ENCODE measurements at places on chromosomes 4 and X.

- no peak for DNase-seq
Observed at GRCh38 chr4:52588771-52589591, 70.1 kb downstream of the USP46 start.

GRCh38 chr4:147361726-147362125 lies 119.2 kb upstream of the EDNRA start:
- DNase-seq: no peak

DNA sequence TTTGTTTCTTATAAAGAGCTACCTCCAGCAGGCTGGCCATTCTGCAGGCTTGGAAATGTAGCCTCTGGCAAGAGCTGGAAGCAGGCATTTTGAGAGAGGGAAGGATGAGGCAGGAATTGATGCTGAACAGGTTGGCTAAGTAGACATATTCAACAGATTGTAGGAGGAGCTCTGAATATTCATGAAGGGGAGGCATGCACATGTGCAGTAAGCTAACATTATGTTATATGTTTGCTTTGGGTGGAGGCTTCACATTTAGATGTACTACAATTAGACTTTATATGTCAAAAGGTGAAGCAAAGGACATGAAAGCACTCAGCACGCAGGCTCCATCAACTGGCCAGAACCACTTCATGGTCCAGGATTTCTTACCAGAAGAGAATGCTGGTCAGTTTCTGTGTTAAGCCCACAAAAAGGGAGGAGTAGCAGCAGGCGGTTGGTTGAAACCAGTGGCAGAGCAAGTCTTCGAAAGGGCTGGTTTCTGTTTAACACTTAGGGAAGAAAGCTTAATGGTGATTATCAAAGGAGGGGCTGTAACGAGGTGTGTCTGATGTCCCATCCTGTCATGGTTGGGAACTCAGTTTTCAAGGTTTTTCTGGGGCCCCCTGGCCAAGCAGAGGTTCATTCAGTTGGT lies 54.8 kb downstream of the FGFBP1 start:
- no peak for DNase-seq

DNA sequence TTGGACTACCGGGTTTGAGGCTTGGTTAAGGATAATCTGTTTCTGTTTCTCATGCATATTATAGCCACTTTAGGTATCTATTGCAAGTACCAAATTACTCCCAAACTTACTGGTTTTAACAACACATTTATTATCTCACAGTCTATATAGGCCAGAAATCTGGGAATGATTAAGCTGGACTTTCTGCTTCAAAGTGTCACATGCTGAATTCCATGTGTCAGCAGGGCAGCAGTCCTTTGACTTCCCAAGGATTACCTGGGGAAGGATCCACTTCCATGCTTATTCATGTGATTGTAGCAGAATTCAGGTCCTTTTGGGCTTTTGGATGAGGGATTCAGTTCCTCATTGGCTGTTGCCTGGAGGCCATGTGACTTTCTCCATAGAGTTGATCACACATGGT lies 349.0 kb upstream of the TRAM1L1 start:
- no peak for DNase-seq

DNA sequence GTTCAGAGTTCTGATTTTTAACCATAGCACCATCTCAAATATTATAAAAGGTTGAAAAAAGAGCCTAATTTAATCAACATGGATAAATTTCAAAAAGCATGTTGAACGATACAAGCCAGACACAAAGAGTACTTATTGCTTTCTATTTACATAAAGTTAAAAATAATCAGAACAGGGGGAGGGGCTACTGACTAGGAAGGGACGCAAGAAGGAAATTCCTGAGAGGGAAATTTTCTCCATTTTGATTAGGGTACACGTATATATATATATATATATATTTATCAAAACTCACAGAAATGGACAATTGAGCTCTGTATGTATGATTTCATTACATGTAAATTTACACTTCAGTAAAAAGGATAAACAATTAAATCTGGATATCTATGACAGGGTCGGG lies 482 bp upstream of the MBTPS2 start:
- no peak for DNase-seq

DNA sequence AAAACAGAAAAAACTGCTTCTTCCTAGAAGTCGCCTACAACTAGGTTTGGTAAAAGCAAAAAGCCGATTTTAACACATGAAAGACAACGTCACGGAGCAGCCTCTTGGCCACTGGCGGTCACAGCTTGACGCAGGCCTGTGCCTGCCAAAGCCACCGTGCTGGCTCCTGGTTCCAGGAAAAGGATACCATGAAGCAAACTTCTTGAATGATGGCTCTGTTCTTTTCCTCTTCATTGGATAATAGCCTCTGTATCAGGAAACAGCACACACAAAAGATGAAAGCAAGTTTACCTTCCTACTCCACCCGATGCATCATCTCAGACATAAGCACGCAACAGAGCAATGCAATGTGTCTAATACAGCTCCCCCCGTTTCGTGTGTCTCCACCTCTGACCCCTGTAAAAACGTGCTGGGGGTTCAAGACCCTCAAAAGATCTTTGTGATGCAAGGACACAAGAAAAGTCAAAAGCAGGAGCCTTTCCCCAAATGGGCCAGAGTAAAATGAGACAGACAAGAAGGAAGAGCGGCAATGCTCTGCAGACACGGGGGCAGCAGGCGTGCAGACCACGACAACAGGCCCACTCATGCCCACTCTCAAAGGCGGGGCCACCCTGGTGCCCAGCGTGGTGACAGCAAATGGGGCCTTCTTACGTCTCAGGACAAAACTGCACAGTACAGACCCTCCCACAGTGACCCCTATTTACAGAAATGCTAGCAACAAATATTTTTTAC lies 19.4 kb downstream of the GAK start:
- no peak for DNase-seq

DNA sequence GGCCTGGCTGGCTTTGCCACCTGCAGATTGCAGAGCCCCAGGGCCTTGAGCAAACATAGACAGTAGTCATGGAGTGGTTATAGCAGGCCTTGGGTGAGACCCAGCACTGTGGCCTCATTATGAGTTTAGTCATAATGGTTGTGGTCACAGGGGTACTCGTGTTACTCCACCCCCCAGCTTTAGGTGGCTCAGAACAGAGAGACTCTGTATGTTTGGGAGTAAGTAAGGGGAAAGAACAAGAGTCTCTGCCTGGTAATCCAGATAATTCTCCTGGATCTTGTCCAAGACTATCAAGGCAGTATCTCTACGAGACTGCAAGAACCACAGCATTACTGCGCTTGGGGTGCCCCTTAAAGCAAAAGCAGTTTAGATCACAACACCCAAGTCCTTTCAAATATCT lies 62.3 kb upstream of the SCRG1 start:
- no peak for DNase-seq

DNA sequence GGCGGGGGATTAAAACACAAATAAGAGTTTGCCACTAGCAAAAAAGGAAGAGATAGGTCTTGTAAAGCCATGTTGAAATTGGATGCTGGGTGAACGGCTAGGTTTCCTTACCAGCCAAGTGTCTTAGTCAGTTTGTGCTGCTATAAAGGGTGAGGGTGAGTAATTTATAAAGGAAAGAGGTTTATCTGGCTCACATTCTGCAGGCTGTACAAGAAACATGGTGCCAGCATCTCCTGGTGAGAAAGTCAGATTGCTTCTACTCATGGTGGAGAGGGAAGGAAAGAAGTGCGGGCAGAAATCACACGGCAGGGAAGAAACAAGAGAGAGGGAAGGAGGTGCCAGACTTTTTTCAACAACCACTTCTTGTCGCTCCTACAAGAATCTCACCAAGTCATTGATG lies 507.5 kb downstream of the SPOCK3 start:
- no peak for DNase-seq

DNA sequence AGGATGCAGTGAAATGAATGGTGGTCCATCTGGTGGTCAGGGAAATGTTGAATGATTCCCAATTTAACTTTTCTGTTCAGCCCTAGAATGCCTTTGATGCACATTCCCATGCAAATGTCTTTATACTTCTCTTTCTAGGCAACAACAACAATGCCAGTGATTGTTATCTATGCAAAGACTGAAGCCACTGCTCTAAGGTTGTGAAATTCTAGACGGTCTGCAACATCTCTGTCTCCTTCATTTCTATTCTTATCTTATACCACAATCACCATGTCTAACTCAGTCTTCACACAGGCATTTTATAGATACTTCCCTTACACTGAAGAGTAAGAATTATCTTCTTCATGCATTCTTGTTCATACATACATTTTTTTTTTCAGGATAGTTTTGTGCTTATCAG lies 84.5 kb downstream of the HPGD start:
- DNase-seq: no peak

DNA sequence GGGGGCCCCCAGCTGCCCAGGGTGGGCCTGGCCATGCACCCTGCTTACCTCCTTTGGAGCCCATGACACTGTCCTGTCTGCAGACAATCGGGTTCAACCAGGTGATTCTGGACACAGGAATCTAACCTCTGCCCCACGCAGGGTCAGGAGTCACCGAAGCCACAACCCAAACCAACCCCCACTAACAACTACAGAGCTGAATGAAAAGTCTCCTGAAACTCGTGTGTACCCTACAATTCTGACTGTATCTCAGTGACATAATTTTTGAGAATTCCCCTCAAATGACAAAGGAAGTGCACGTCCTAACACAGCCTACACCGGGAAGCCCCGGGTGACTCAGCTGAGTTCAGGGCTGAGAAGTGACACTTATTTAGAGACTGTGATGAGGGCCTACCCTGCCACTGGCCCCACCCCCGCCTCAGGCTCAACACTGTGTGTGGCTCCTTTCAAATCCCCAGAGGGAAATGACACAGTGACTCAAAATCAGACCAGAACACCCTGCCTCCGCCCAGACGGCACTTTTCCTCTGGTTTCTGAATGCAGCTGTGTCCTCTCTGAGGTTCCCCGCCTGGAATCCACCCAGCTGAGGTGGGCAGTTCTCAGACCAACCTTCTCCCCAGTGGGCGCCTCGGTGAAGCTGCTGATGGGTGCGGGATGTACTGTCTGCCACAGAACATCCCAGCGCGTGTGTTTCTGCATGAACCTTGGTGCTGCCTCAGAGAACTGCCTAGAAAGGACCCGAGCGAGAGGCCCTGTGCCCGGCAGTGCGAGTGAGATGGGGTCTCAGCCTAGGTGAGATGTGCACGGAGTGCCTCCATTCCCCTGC lies 9.9 kb downstream of the TNIP2 start:
- DNase-seq: peak; percentile 86

DNA sequence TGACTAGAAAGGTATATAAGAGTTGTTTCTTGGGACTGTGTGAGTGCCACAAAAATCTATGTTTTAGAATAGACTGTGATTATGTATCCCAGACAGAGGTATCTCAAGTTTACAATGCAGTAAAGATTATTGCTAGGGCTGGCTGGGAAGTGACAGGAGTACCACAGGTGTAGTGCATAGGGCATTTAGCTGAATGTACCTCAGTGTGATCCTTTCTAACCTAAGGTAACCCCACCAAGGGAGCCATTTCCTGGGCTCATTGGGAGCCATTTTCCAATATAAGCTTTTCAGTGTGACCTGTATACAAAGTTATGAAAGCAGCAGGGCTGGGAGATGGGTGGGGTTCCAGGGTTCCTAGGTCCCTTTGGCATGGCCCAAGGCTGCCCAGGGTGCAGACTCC lies 6.1 kb upstream of the LEF1 start:
- no peak for DNase-seq

GRCh38 chrX:27086237-27086636 lies 376.9 kb downstream of the PPP4R3C start:
- no peak for DNase-seq

GRCh38 chr4:185911556-185912064 lies 99.6 kb upstream of the SORBS2 start:
- no peak for DNase-seq

GRCh38 chrX:30215357-30215843 lies at the start of gene MAGEB2:
Gene MAGEB2 (plus strand): TSS chrX:30215563. CDS start chrX:30218581, 3,018 bp downstream.
- no peak for DNase-seq

- DNase-seq: no peak
Observed at GRCh38 chrX:111445485-111445884, 33.5 kb upstream of the DCX start.

DNA sequence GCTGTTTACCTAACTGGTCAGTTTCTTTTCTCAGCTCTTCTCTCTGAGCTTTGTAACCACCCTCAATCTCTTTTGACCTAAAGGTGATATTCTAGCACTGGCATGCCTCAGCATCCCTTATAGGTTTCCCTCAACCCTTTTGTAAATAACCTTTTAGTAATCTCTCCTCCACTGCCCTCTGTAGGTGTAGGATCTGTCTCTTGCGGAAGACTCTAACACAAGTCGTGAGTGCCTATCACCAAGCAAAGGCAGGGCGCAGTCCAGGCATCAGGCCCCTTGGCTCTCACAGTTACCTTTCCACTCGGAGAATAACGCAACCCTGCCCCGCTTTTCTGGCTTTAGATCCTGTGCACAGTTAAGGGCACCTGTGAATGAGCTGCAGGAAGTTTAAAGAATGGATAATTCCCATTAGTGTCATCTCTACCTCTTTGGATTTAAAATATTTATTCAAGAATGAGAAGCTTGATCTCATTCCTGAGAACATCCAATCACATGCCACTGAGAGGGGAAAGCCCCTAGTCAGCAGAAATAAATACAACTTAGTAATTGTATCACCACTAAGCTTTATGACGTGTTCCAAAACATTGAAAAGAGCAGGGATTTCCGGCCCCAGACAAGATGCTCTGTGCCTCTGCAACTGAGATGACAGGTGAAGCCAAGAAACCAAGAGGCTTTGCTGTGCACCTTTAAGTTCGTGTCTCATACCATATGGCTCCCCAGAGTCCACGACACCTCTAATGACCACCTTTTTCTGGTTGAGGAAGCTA lies 58.8 kb downstream of the SPINK2 start:
- DNase-seq: no peak

- no peak for DNase-seq
Observed at GRCh38 chr4:71586087-71586763, 197.7 kb downstream of the GC start.

GRCh38 chrX:149948016-149948415 lies 9.7 kb upstream of the EOLA2 start:
- DNase-seq: no peak

- no peak for DNase-seq
Observed at GRCh38 chrX:123087326-123087725, 96.8 kb upstream of the GRIA3 start.

DNA sequence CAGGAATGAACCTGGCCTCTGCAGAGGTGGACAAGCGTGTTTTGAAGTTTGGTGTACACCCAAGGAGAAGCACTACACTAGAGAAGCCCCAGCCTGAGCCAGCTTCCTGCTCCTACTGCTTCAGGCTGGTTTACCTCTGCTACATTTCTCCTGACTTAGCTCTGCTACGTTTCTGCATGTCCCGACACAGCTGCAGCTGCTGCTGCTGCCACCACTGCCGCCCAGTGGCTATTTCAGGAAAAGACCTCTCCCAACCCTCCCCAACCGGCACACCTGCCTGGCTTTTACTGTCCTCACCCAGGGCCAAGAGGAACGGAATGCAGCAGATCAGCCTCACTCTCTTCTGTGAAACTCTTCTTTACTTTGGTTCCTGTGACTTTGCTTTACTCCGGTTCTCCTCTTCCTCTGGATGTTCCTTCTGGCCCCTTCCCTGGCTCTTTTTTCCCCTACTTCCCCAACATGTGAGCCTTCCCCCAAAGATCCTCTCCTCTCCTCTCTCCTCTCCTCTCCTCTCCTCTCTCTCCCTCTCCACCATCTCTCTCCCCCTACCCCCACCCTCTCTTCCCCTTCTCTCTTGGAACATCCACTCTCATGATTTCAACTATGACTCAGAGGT lies 3.1 kb upstream of the P2RY4 start:
- peak; percentile 35 for DNase-seq

GRCh38 chrX:110146521-110146920 lies 143.6 kb downstream of the TMEM164 start:
- no peak for DNase-seq
